ENCODE measurements at places on chromosomes 6 and 20.

GRCh38 chr20:45487231-45487635 is 17.7 kb downstream of the WFDC2 start:
- DNase-seq: no peak

- DNase-seq: no peak
Measured at GRCh38 chr20:54938707-54939106, 463.3 kb downstream of the DOK5 start.

DNA sequence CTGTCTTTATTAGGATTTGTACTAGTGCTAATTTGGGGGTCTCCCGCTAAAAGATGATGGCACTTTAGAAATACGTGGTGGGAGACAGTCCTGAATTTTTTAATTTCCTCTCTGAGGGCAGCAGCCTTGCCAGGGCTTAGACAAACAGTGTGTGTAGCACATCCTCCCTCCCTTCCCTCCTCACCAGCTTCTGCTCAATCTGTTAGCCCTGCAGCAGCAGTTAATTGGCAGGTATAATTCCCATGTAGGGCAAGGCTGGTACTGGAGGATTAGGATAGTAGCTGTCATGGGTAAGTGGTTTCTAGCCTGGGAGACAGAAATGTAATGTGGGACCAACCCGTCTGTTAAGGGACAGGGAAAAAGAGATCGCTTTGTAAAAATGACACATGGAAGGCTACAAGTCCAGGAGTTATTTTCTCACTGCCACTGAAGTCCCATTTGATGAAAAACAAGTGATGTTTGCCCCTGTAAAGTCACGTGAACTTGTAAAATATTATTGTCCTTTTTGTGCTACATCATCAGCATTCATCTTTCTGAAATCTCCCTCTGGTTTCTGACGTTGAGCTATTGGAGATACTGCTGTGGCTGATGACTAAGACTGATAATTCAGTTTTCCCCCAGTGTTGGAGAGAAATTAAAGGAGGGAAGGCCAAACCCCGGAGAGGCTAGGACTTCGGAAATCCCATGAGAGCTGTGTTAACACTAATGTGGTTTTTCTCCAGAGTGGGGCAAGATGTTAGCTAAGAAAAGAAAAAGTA is 40.6 kb downstream of the CTNNBL1 start:
- DNase-seq: no peak

GRCh38 chr20:47781632-47782031 is 3.6 kb downstream of the SULF2 start:
- no peak for DNase-seq

DNA sequence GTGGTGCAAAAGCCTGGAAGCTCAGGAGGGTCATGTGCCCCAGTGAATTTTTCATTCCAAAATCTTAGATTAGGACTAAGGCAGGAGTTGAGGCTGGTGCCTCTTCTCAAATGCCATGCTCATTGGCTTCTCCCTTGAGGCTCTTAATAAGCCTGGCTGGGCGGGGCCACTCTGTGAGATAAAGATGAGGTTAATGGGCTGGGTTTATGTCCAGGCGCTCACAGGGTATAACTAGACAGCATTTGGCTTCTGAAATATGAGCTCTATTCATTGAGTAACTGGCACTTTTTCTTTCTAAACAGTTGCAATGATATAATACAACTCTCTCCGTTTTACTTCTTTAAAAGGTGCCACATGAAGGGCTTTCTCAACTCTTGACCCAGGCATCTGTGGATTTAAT is 156.3 kb downstream of the SCML4 start:
- DNase-seq: no peak

DNA sequence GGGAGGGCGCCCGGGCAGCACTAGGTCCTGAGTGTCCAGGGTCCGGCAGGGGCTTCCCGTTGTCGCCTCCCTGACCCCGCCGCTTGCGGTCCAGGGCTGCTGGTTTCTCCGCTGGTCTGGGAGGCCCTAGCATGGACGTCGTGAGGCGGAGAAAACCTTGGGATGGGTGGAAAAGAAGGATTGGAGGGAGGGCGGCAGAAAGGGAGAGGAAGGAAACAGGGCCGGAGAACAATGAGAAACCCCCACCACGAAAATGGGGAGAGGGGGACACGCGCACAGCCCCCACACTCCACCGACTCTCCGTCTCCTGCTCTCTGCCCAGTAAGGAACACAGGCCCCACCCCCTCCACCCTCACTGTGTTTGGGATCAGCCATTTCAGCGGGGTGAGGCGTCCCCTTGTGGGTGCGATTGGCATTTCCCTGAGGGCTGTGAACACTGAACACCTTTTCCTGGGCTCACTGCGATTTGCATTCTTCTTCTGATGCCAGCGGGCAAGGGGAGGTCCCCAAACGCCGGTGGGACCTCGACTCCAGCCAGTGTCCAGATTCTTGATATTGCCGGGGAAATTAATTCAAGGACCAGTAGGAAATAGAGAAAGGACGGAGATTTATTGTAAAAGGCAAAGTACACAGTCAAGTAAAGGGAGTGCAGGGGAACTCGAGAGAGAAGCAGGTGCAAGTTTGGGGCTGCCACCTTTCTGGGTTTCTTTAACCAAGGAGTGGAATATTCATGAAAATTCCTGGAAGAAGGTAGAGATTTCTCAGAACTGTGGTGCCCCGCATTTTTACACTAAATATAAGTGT is 3.3 kb upstream of the RAET1G start:
- DNase-seq: peak; percentile 90
